ENCODE measurements at places on chromosomes 16 and 17. TPM values are rescaled to one million over a fixed set of nuclear protein-coding genes. Genes with fewer than 3 reads are reported as not detected.

Gene HAP1
- 1.2 TPM for total RNA-seq

GRCh38 chr16:30660424-30661261, 2.4 kb downstream of the FBRS start:
- DNase-seq, result no peak
- H3K4me3 ChIP-seq, result peak overlapping the region; percentile 88
- H3K27me3 ChIP-seq, result no peaks in the 10 kb centered on the region

DNA sequence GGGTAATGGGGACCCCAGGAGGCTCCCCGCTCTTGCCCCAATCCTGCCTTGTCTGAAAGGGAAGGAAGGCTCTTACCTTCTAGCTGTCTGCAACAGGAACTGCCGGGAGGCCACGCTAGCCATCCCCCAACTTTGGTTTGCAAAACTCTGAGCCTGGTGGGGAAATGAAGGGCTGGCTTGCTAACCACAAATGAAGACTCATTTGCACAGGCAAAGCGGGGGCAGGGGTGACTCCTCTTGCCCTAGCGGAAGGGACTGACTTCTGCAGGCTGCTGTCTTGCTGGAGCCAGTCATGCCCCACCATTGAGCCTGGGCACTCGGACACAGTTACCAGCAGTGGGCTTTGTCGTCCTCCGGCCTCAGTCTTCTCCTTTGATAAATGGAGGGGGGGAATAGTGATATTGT, 52.6 kb downstream of the PLCG2 start:
- H3K4me1 ChIP-seq, result peaks cover 6% of the 10 kb centered on the region
- H3K27ac ChIP-seq, result no peak overlapping the region
- no peaks in the 10 kb centered on the region for H3K36me3 ChIP-seq
- H3K4me3 ChIP-seq, result no peak overlapping the region

DNA sequence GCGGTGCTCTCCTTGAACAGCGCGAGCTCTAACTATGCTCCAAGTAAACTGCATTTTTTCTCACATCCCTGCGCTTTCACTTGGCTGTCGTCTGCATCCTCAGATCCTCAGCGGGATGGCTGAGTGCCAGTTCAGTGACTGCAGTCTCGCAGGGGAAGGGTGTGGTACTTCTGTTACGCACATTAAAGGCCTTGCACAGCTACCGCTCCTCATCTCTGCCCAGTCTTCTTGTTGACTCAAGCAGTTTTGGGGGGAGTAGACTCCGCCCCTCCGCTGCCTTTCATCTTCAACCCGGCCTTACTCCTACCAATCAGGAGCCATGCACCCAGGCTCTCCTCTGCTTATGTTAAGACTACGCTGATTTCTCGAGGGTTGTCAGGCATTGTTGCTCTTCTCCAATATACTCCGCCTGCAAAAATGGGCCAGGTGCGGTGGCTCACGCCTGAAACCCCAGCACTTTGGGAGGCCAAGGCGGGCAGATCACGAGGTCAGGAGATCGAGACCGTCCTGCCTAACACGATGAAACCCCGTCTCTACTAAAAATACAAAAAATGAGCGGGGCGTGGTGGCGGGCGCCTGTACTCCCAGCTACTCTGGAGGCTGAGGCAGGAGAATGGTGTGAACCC, 10.0 kb downstream of the ATP5PD start:
- no peaks in the 10 kb centered on the region for H3K27me3 ChIP-seq
- DNase-seq, result no peak
- H3K27ac ChIP-seq, result peak overlapping the region; percentile 98
- peaks cover 36% of the 10 kb centered on the region for H3K4me1 ChIP-seq

Gene ASB16
- not detected for total RNA-seq

GRCh38 chr17:2611627-2612026, 18.2 kb downstream of the PAFAH1B1 start:
- peaks cover 53% of the 10 kb centered on the region for H3K4me1 ChIP-seq
- no peak overlapping the region for H3K4me3 ChIP-seq
- no peak overlapping the region for H3K27ac ChIP-seq
- no peaks in the 10 kb centered on the region for H3K27me3 ChIP-seq
- H3K36me3 ChIP-seq, result no peaks in the 10 kb centered on the region
- no peak for DNase-seq

DNA sequence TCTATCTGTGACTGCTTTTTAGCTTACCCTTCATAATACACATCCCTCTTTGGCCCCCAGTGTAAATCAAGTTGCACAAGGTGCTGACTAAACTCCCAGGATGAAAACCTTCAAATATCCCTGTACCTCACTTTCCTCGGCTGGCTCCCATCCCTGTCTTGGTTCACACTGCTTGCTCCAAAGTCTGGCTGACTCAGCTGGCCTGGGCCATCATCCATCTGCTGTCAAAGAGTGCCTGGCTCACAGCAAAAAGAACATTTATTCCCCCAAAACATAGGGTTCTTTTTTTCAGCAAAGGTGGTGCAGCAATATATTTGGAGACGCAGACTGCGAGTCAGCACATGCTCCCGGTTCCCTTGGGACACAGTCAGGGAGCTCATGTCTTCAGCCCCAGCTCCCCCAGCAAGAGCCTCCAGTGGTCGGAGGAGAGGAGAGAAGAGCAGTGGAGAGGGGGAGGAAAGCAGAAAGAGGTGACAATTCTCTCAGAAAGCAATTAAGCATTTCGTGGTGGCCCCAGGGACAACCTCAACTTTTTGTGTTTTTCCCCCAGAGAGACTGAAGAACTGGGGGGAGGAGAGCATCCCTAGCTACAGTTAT, 26.1 kb downstream of the GPR142 start:
- H3K4me3 ChIP-seq, result no peak overlapping the region
- H3K27ac ChIP-seq, result no peak overlapping the region
- no peak for DNase-seq

DNA sequence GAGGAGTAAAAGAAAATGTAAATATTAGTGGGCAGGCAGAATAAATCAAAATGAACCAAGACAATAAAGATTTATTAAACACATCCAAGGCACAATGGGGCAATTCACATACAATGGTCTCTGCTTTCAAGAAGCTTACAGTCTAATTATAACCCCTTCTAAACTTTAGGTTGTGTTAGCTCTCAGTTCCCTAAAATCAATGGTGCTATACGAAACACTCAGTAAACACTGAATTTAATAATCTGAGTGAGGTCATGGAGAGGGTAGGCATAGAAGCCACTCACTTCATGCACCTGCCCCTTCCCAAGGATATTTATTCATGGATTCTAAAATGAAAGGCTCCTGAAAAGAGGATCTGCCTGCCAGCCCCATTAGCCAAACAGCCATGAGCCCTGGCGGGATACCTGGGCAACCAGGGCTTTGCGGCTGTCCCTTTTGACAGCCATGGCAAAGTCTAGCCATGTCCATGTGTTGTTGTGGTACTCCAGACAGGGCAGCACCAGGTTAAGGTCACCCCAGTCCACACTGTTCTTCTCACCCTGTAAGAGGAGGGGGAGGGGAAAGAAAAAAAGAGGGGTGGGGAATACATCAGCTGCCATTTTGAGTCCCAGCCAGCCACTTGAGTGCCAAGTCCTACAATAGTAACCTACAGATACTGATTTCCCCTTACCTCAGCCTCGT, 1.4 kb upstream of the RSKR start:
- H3K36me3 ChIP-seq, result peaks cover 68% of the 10 kb centered on the region
- no peaks in the 10 kb centered on the region for H3K27me3 ChIP-seq
- H3K4me3 ChIP-seq, result no peak overlapping the region
- H3K27ac ChIP-seq, result no peak overlapping the region
- DNase-seq, result no peak
- no peaks in the 10 kb centered on the region for H3K4me1 ChIP-seq

Gene C17orf113
- 0.49 TPM for total RNA-seq

- H3K36me3 ChIP-seq, result no peaks in the 10 kb centered on the region
- no peak overlapping the region for H3K27ac ChIP-seq
- no peak overlapping the region for H3K4me3 ChIP-seq
Measured at GRCh38 chr16:65343556-65343955, 221.7 kb upstream of the CDH11 start.

Gene CES5A
- total RNA-seq, result not detected

GRCh38 chr17:79815836-79816461, 19.1 kb upstream of the CBX8 start:
- H3K27me3 ChIP-seq, result peaks cover 33% of the 10 kb centered on the region
- DNase-seq, result no peak
- peaks cover 40% of the 10 kb centered on the region for H3K4me1 ChIP-seq
- no peaks in the 10 kb centered on the region for H3K36me3 ChIP-seq

DNA sequence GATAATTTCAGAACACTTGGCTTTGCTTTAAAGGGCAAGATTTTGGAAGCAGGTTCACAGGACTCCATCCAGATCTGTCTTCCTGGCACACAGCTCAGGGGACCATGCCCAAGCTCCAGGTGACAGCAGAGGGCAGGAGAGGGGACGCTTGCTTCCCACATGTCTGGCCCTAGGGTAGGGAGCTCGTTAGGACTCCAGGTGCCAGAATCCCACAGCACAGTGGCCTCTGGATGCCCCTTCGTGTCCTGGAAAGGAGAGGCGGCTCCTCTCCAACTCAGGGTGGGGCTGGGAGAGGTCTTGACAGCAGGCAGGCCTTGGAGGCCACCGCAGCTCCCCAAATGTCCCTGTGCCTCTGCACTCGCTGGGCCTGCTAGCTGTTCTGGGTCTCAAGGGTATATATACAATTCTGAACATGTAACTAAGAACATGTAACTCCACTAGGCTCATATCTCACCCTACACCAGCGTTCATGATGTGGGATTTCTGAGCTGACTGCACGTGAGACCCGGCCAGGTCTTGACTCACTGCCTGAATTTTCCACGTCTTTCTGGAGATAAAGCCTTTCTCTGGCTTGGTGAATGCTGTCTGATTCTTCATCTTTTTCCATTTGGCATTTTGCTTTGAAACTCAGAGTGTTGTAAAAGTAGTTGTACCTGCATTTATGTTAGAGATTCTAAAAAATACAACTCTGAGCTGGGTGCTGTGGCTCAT, 52.8 kb downstream of the MARCHF10 start:
- H3K27ac ChIP-seq, result no peak overlapping the region
- no peaks in the 10 kb centered on the region for H3K4me1 ChIP-seq
- DNase-seq, result no peak
- no peaks in the 10 kb centered on the region for H3K27me3 ChIP-seq
- no peaks in the 10 kb centered on the region for H3K36me3 ChIP-seq

DNA sequence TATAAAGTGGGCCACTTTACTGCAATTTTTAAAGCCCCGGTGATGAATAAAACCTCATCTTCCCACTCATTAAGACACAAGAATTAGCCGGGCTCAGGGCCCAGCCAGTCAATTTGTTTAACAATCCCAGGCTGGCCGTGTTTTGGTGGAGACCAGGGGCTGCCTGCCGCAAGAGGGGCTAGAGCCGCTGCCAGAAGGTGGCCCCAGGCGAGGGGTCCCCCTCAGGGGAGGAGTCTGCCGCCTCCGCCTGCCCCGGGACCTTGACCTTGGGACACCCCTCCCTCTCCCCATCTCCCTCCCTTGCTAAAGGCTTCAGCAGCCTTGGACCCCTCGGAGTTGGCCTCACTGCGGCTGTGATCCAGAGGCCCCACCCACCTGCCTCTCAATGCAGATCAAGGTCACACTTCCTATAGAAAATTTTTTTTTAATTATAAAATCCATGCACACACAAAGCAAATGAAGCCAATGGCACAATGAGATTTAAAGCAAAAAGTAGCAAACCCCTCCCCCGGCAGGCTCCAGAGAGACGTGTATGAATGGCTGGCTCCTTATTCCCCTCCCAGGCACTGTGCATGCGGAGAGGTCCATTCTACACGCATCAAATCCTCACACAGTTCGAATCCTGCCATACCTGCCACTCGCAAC, 23.0 kb upstream of the SLC38A10 start:
- no peak for DNase-seq
- peaks cover 4% of the 10 kb centered on the region for H3K4me1 ChIP-seq
- no peak overlapping the region for H3K27ac ChIP-seq
- H3K27me3 ChIP-seq, result no peaks in the 10 kb centered on the region
- H3K36me3 ChIP-seq, result no peaks in the 10 kb centered on the region
- H3K4me3 ChIP-seq, result no peak overlapping the region

DNA sequence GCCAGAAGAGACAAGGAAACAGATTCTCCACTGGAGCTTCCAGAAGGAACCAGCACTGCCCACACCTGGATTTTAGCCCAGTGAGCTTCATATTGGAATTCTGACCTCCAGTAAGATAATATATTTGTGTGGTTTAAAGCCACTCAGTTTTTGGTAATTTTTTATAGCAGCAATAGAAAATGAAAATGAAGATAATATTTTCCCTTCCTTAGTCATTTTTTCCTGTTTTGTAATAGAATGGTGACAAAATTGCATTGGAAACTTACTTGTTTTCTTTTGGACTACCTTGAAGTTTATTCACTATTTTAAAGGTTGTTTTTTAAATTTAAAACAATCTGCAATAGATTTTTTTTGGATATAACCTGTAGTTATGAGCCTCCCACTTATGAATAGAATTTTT, 29.8 kb upstream of the IRF8 start:
- no peaks in the 10 kb centered on the region for H3K27me3 ChIP-seq
- H3K27ac ChIP-seq, result no peak overlapping the region
- DNase-seq, result no peak
- no peaks in the 10 kb centered on the region for H3K4me1 ChIP-seq
- H3K36me3 ChIP-seq, result no peaks in the 10 kb centered on the region

Gene CORO1A
- total RNA-seq, result 51.1 TPM

GRCh38 chr16:54694651-54695050, 236.0 kb upstream of the IRX5 start:
- H3K27me3 ChIP-seq, result no peaks in the 10 kb centered on the region
- H3K27ac ChIP-seq, result no peak overlapping the region
- H3K4me3 ChIP-seq, result no peak overlapping the region
- H3K4me1 ChIP-seq, result no peaks in the 10 kb centered on the region
- DNase-seq, result no peak
- H3K36me3 ChIP-seq, result no peaks in the 10 kb centered on the region

Gene CLUH
- 52.3 TPM for total RNA-seq
